ENCODE measurements at places on chromosomes 7 and 10.

- DNase-seq = no peak
Observed at GRCh38 chr10:90775351-90776028, 82.3 kb downstream of the HTR7 start.

- DNase-seq = no peak
Observed at GRCh38 chr10:132737390-132738048, 48.4 kb downstream of the NKX6-2 start.

- DNase-seq = no peak
Observed at GRCh38 chr7:79084423-79084822, 369.0 kb downstream of the MAGI2 start.

DNA sequence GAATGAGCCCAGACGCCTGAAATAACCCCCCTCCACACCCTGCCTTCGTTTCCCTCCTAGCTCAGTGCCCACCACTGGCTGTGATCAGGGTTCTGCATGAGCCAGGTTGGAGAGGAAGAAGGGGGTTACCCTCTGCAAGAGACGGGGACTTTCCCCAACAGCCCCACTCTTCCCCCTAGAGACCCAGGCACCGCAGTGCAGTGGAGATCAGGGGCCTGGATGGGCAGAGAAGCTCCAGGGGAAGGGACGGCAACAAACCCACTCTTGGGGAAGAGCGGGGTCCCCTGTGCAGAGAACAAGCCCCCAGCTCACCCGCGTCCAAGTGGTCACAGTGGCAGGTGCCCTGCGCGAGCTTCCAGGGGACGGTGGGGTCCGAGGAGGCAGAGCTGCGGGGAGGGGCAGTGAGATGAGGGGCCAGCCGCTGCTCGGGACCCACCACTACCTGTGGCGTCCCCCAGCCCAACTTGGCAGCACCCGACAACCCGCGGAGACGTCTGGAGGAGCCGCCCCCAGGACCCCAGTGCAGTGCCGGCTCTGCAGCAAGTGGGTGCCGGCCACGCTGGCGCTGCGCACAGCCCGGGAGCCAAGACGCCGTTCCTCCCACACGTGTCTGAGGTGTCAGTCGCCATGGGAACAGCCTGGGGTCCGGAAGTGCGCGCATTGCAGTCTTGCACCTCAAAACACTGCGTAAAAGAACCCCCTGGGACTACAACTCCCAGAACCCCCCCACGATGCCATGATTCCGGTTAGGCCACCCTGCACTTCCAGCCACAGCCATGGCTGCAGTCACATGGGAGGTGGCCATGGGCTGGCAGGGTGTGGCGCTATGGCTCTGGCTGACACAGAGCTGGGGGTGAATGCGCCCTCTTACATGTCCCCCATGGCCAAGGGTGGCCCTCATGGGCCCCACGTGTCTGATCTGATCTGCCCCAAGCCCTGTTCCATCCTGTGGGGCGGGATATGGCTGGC lies 45.8 kb upstream of the WIPI2 start:
- no peak for DNase-seq

GRCh38 chr7:1092806-1093501 lies 5.0 kb downstream of the GPER1 start:
- DNase-seq = no peak

DNA sequence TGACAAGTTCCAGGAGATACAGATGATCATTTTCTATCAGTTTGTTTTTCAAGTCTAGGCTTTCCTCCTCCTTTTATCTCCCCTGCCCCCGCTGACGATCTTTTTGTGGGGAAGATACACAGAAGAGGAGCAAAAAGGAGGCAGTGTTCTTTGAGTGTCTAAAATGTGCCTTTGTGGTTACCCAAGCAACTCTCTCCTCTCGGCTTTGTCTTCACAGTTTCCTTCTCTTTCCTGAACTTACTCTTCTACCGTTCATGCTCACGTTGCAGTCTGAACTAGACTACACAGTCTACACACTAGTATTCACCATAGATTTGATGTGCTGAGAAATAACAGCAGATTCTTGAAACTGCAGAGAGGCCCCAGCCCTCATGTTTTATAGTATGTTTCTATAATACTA lies 23.6 kb downstream of the CEP41 start:
- no peak for DNase-seq

GRCh38 chr10:110529596-110530011 lies 31.9 kb downstream of the DUSP5 start:
- no peak for DNase-seq

GRCh38 chr10:1602037-1602484 lies 135.3 kb downstream of the ADARB2 start:
- no peak for DNase-seq

DNA sequence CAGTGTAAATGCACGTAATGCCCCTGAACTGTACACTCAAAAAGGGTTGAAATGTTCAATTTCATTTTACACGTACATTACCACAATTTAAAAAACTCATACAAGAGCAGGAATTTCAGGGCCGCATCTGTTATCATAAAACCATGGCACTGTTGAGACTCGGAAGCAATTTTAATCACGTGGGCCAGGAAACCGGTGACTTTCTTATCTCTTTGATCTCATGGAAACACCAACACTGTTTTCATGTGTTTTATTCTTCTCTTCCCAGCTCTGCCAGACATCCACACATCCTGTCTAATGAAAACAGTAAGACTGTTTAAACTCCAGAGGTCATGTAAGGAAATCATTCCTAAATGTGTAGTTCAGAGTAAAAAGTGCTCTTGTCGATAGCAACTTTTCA lies 35.9 kb downstream of the PTPRE start:
- DNase-seq = no peak

DNA sequence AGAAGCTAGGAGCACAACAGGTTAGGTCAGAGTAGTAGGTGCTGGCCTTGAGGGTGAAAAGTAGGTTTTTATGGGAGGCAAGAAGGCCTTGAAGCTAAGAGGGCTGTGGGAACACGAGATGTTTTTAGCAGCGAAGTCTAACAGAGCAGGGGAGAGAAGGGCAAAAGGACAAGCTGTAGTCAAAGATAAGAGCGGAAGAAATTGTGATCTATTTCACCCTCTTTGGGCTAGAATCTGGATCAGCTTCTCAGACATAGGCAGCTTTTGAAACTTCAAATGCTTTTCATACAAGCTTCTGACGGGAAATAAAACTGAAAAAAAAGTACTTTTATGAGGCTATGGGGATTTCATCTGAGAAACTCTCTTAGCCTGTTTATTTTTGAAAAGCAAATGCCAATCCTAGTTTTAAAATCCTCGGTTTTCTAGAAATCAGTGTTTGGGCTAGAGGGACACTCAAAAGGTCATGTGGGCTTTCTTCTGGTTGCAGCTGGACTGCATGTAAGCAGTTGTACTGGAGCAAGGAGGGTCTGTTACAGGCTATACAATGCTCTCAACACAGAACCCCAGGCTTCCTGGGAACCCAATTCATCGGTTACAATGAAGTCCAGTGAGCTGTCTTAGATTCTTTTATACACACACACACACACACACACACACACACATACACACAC lies 83.6 kb downstream of the RNF216 start:
- DNase-seq = no peak

DNA sequence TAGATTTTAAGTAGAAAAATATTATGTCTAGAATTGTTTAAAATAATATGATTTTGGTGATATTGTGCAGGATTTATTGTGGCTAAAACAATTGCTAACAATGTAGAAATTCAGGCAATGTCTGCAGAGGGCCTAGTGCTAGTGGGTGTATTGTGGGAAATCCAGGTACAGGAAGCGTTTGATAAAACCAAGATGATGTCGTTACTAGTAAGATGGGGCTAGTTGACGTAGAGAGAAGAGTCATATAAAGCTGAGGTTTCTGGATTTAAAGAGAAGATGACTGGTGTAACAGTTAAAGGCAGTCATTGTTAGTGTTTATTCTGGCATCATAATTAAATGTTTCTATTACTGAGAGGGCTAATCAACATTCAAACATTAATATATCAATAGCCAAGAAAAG lies 43.5 kb downstream of the ADK start:
- no peak for DNase-seq

DNA sequence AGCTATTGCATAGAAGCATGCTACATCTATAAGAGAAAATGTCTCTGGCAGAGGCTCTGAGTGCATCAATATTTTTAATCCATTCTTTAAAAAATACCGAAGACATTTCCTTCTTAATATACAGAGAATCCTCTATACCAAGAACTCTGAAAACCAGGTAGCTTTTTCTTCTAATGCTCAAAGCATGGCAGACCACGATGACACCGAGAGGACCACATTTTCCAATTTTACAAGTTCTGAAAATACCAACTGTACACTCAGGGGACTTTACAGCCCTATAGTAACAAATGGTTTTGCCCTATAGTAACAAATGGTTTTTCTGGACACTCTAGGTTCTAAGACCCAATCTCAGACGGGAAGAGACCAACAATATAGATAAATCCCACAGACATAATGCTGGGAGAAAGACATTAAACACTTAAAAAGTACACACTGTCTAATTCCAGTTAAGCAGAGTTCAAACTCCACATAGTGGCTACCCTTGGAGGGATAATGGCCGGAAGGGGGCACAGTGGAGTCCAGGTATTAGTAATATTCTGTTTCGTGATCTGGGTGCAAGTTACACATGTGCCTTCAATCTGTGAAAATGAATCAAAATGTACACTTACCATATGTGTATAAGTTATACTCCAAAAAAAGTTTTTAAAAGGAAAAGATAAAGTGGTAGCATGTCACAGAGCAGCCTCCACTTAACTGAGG lies 26.2 kb downstream of the CCDC6 start:
- no peak for DNase-seq

DNA sequence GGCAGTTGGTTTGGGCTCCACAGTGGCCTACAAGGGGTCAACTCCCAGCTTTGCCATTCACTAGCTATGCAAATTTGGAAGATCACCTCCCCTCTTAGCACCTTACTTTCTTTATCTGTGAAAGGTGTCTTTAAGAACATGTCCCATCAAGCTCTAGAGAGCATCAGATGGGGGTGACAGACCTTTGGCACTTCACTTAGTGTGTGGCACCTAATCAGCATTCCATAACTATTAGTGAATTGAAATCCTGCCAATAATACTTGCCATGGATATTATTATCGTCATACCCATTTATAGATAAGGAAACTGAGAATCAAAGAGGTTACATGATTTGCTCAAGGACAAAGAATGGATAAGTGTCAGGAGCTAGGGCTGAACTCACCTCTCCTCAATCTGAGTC lies 51.9 kb downstream of the PLPP4 start:
- no peak for DNase-seq

DNA sequence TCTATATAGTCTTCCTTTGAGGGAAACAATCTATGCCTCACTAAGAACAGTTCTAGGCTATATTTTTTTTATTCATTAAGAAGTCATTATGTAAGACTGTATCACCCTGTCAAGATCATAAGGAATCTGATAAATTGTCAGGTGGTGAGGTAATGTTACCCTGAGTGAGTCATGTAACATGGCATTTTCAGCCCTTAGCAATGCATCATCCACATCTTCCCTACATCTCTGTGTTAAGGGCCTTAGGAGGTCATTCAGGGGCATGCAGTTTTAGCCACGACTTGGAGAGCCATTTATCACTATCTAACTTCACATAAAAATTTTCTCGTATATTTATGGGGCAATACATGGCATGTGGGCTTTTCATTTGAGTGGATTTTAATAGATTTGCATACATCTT lies 924.5 kb upstream of the MBL2 start:
- DNase-seq = no peak

DNA sequence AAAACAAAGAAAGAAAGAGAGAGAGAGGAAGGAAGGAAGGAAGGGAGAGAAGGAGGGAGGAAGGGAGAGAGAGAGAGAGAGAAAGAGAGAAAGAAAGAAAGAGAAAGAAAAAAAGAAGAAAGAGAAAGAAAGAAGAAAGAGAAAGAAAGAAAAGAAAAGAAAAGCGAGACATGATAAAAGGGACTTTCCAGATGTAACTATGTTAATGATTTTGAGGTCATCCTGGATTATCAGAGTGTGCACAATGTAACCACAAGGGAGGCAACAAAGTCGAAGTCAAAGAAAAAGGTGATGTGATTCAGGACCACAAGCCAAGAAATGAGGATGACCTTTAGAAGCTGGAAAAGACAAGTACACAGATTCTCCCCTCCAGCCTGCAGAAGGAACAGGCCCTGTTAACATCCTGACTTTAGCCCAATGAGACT lies 48.9 kb upstream of the PAX2 start:
- DNase-seq = no peak

- DNase-seq = no peak
Observed at GRCh38 chr10:27743012-27743876, 2.4 kb downstream of the MKX start.

DNA sequence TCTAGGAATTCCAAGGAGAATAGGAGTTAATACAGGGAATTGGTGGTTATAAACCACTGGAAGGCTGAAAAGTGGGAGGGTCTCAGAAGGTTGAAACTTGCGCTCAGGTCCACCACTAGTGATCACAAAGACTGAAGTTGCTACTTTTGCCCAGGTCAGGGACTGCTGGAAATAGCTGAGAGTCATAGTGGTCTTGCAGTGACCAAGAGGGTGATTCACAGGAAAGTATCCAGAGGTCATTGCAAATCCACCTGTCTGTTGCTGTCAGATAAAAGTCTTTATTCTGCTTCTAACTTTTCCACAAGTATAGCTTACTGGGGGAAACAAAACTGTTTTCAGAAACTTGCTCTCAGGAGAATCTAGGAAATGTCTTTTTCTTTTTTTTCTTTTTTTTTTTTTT lies 211.5 kb upstream of the PRSS1 start:
- DNase-seq = no peak

DNA sequence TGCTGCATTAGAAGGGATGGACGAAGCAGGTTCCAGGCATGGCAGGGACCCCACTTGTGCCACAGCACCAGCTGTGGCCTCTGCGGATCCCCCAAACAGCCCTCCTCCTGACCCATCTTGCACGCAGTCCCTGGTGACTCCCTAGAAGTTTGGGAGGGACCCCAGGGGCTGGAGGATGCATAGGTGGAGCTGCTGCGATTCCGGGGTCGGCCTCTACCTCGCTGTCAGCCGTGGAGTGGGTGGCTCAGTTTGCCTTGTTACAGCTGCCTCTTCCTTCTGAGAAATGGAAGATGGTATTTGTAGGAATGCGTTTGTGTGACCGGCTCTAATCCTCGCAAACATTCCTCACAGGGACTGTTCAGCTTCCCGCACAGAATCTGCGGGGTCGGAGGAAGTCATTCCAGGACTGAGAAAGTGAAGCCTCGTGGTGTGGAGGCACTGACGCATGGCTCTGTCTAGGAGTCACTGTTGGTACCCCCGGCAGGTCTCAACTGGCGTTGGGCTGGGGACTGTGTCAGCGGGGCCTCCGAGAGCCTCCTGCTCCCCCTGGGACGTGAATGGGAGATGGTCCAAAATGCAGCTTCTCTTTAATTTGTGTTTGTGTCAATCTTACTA lies 17.5 kb downstream of the PWWP2B start:
- DNase-seq = no peak

DNA sequence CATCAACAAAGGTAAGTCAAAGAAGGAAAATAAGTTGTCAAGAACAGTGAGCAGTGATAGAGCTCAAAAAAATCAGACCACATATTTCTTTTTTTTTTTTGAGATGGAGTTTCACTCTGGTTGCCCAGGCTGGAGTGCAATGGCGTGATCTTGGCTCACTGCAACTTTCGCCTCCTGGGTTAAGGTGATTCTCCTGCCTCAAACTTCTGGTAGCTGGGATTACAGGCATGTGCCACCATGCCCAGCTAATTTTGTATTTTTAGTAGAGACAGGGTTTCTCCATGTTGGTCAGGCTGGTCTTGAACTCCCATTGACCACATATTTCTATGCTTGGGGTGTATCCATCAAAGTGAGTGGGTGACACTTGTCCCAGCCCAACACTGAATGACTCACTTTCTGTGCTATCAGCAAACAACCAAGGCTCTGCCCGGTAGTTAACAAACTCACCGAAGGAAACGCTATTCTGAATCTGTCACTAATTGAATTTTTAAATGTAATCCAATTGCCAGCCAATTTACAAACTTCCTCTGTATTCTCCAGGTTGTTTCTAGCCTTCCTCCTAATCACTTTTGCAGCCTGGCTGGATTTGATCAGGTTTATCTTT lies 19.6 kb upstream of the SMNDC1 start:
- DNase-seq = no peak
